ENCODE measurements at places on chromosomes 7 and 10.

DNA sequence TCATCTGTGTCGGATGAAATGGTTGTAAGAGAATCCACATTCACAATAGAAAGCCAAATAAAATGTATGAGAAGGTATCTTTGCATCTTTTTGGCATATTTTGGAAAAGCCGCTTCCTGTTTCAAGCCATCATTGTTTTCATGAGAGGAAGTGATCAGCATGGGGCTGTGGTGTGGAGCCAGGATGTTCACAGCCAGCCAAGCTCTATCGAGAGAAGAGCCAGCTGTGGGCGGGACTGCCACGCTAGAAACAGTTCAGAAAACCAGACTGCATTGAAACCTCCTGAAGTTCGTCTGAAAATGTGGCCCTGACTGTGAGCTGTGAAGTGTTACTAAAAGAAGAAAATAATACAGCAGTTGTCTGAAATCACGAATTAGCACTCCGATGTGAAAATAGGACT is 21.2 kb upstream of the NPS start:
- peak; percentile 60 for DNase-seq

DNA sequence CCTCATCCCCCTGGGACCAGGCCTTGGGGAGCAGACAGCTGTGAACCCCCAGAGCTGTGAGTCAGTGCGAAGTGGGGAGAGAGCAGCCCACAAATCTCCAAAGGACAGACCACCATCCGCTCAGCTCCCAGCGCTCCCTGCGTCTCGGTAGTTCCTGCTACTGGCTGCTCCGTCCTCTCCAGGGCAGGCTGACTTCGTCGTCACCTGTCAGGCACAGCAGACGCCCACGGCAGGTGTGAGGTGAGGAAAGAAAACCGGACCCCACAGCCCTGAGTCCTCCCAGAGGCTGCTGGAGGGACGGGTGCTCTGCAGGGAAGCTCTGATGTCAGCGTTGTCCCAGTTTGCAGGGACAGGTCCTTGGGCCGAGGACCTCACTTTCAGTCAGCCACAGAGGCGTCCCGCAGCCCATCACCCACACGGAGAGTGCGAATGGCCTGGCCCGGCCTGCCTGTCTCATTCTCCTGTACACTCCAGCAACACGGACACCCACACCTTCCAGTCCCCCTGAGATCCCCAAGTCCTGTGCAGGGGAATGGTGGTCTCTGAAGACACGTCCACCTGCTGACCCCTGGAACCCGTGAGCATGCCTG is 95.2 kb downstream of the DNAJB6 start:
- no peak for DNase-seq

DNA sequence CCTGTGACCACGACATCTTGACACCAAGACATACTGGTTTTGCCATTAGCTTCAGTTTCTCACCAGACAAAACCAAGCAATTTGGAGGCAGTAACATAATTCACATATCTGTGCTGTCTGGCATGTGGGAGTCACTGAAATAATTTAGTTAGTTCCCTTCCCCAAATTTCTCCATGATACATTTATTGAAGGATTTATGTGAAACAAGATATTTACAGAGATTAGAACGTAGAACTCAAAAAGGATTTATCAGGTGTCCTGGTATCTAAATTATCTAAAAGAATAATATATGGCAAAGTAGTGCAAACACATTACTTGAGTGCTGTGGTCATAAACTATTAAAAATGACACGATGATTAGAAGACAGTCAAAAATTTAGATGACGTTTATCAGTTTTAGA is 98.7 kb downstream of the ETV1 start:
- no peak for DNase-seq

- peak; percentile 85 for DNase-seq
These were observed 67.7 kb downstream of the ST8SIA6 start for GRCh38 chr10:17386616-17387075.

DNA sequence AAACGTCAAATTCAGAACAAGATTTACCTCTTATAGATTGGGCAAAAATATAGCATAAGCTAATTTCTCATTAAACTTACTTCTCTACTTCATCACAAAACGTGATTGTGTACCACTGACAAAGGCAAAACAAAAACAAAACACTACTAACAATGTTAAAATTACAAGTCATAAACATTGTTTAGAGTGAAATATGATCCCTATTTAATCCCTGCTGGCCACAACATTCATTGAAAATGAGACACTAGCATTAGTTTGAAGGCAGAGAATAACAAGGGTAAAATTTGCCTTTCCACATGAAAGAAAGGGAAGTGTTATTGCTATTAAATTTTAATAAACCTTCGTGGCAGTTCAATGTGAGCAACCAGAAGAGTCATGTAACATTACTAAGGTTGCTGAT is 45.0 kb downstream of the SEMA3A start:
- no peak for DNase-seq

Data from NCI-H1092 treated with DMSO at 0.1 percent for 48 hours (cell line).